ENCODE measurements at places on chromosomes 16 and 17. TPM values are rescaled to one million over a fixed set of nuclear protein-coding genes. Genes with fewer than 3 reads are reported as not detected.

The PRSS27 gene
- 2.2 TPM for total RNA-seq

The DHRS7C gene
- total RNA-seq, result 0.85 TPM

DNA sequence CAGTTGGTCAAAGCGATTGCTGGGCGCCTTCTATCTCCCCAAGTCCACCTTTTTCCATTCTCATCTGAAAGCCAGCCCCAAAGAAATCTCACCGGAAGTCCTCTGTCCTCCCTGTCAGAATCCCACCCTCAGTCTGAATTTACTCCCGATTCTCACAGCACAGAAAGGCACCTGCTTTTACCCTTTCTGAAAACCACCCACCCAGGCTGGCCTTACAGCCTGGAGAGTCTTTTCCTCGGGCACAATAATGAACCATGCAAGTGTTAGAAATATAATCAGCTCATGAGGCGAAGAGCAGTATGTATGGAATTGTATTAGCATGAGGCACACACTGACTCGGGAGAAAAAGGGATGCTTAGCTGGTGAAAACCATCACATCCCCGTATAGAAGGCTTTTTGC lies 1.2 kb upstream of the ZFHX3 start:
- no peak for DNase-seq

- DNase-seq, result no peak
Measured at GRCh38 chr16:991773-992172, 10.2 kb downstream of the SOX8 start.

DNA sequence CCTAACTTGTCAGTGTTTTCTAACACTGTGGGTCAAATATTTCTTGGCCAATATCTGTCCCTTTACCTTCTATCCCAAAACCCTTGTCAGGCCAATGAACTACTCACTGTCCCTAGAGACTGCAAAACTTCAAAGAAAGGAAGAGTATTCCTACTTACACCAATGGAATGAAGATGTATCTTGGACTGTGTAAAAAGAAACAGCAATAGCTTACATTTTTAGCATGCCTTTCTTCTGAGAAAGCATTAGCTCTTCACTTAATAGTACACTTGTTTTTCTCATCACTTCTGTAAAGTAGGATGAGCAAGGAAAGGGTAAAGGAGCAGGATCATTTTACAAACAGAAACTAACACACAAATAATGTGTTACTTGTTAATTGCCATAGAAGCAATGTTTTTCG lies 73.9 kb downstream of the STH start:
- DNase-seq, result no peak

DNA sequence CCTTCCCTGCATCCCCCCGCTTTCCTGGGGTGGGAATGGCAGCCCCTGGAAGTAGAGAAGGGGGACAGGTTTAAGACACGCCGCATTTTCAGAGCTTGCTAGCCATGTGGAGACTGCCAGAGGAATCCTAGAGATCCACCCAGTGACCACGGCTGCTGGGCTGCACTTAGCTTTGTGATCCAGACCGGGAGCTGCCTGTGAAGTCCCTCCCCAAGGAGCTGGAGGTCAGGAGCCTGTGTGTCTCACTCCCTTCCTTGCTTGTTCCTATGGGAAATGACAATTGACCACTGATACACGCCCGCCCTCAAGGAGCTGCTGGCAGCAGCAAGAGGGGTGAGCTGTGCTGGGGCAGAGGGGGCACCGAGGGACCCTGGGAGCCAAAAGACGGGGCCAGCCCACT lies 73.7 kb downstream of the SREBF1 start:
- no peak for DNase-seq

DNA sequence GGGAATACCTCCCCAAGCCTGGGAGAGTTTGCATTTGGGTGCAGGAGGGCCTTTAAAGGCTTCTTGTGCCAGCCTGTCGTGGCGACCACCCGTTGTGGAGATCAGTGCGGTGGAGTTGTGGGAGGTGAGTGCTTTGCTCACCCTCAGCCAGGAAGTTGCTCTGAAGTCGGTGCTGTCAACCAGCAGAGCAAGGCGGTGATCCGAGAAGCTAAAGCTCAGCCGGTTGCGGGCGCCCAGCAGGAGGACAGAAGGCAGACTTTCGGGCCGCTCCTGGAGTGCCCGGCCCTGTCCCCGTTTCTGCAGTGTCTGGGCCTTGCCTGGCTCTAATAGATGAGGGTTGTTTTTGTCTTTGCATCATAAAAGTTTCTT lies 1.4 kb downstream of the UBE2I start:
- DNase-seq, result no peak

DNA sequence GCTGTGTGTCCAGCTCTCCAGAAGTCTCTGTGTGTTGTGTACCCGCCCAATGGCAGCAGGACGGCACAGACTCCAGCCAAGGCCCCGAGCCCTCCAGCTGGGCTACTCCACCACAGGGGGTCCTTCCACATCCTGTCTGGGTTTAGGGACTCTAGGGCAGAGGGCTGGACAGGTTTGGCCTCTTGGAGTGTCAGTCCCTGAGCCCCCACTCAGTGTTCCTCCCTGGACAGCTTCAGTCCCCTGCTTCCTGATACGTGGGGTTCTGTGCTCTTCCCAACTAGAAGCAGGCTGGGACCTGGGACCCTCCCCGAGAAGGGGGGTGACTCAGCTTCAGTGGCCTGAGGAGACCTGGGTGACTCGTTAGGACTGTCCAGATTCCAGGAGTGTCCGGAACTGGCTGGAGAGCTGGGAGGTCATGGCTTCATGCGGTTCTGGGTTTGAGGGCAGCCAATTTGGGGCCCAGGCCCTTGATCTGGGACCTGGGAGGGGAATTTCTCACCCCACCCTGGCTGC lies 4.2 kb downstream of the CDK3 start:
- DNase-seq, result no peak

GRCh38 chr17:71188811-71189492 lies 931.9 kb upstream of the SOX9 start:
- no peak for DNase-seq

DNA sequence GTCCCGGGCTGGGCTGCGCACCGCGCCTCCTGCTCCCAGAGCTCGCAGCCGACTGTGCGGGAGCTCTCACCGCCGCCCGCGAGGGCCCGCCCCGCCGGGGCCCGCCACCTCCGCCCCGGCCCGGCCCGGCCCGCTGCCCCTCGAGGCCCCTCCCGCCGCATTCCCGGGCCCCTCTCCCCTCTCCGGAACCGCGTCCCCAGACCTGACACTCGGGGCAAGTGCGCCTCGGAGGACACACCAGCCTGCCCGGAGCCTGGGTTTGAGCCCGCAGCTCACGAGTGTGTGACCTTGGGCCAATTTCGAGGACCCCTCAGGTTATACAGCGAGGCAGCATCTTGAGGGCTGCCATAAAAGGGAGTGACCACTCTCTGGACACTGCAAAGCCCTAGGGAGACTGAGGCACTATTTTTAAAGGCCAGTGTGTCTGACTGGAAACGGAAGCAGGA lies 2.0 kb upstream of the GRIN2C start:
- DNase-seq, result no peak
